ENCODE measurements at places on chromosomes 3 and 15.

- no peak for DNase-seq
Observed at GRCh38 chr3:152737021-152737908, 97.7 kb upstream of the P2RY1 start.

DNA sequence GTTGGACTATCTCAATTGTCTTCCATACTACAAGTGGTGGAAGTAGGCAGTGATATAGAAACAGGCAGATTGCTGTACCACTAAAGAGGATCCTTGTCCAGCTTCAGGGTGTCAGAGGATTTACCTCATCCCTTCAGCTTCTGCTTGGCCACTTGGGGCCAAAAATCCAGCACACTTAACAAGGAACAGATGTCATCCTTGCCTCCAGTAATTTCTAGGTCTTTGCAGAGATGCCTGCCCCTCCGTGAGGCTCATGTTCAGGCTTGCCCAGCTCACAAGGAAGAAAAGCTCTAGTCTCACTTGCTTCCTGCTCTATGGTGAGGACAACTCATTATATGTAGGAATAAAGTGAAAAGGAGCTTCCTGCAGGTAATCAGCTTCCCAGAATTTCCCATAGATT lies 510.3 kb downstream of the EPHA3 start:
- DNase-seq: no peak

GRCh38 chr3:182592747-182593146 lies 200.6 kb upstream of the ATP11B start:
- DNase-seq: no peak

GRCh38 chr3:151178208-151178845 lies 24.7 kb downstream of the GPR171 start:
- no peak for DNase-seq

DNA sequence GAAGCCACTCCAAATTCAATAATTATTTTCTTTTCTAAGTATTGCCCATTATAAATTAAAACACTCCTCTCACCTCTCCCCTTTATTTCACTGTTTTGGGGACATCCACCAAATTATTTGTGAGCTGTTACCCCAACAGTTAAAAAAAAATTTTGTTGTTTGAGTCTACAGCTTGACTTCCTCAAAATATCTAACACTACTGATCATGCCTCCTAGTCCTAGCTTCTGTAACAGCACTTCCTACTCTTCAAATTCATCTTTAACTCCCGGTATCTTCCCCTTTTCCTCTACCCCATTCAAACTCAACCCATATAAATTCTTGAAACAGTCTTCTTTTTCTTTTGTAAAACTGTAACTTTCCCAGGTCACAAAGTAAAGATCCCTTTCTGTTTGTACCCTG lies 15.9 kb downstream of the PARL start:
- no peak for DNase-seq

Measured in esophagus squamous epithelium (tissue), 5 donors.